ENCODE measurements at places on chromosomes 3 and 15.

DNA sequence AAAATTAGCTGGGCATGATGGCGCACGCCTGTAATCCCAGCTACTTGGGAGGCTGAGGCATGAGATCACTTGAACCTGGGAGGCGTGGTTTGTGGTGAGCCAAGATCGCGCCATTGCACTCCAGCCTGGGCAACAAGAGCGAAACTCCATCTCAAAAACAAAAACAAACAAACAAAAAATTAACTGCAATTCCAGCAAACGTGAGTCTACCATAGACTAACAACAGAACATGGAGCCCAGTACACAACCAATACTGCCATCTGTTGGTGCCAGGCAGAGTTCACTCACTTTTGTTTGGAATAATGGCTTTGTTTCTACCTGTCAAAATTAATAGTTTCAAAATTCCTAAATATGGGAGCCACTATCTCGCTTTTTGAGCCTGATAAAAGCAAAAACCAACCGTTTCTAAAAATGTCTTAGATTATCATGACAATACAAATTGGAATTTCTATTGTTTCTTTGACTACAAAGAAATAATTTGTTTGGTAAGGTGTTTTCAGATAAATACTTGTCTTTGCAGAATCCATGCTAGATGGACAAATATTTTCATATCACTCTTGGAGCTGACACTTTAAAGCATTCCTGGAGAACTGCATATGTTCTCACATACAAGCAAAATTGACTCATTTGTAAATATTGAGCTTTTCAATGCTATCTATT lies 45.0 kb downstream of the GPR176 start:
- DNase-seq, result no peak

- no peak for DNase-seq
Observed at GRCh38 chr15:66454143-66454542, 43.4 kb downstream of the SNAPC5 start.

GRCh38 chr15:95325763-95326404 lies 1004.6 kb upstream of the NR2F2 start:
- no peak for DNase-seq

- no peak for DNase-seq
Observed at GRCh38 chr3:128498127-128498626, 5.2 kb upstream of the GATA2 start.
